HS-27A (cell line): ENCODE measurements at places on chromosomes 6 and 20.

- DNase-seq: no peak
These were observed 29.7 kb downstream of the FYN start for GRCh38 chr6:111843347-111844147.

DNA sequence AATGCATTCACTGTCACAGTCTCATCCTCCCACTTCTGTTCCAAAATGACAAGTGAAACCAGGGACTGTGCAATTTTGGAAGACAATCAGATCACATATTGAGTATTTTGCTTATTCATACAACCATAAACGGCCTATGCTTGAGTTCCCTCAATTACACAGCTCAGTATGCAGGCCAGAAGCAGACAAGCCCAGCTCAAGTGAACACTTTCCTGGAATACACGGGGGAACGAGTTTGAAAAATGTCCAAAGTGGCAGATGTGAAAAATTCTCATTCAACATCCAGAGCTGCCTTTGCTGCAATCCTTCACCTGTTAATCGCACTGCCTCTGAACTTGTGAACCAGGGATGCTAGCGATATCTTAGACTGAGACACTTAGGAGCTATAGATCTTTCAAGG, 190.2 kb downstream of the COL9A1 start:
- no peak for DNase-seq

DNA sequence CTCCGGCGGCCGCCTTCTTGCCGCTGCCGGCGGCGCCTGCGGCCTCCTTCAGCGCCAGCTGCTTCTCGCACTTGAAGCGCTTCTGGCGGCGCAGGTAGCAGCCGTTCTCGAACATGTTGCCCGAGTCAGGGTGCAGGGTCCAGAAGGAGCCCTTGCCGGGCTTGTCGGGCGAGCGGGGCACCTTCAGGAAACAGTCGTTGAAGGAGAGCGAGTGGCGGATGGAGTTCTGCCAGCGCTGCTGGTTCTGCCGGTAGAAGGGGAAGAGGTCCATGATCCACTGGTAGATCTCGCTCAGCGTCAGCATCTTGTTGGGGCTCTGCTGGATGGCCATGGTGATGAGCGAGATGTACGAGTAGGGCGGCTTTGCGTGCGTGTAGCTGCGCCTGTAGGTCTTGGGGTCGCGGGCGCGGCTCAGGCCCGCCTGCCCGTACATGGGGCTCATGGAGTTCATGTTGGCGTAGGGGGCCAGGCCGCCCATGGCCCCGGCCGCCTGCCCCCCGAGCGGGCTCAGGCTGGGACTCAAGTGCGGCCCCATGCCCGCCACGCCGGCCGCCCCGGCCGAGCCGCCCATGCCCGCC, 1.9 kb downstream of the FOXA2 start:
- DNase-seq: no peak

DNA sequence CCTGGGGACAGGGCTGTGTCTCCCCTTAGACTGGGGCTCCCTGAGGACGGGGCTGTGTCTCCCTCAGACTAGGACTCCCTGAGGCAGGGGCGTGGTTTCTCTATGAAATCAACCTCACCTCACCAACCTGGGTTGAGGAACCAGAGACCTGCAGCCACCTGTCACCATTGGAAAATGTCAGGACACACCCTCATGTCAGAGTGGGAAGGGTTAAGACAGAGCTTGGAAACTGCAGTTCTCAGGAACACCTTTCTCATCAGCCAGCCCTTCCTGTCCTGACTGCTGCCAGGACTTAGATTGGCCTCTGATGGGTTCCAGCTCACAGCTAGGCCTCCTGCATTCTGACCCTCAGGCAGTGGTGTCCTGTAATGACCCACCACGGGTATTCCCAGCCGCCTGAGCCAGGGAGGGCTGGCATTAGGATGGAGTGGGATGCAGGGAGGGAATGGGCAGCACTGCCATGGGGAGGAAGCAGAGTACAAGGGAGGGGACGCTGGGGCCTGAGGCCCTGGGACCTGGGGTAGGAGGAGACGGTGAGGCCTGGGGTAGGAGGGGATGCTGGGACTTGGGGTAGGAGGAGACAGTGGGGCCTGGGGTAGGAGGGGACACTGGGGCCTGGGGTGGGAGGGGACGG, 76.3 kb downstream of the MRPL14 start:
- no peak for DNase-seq

DNA sequence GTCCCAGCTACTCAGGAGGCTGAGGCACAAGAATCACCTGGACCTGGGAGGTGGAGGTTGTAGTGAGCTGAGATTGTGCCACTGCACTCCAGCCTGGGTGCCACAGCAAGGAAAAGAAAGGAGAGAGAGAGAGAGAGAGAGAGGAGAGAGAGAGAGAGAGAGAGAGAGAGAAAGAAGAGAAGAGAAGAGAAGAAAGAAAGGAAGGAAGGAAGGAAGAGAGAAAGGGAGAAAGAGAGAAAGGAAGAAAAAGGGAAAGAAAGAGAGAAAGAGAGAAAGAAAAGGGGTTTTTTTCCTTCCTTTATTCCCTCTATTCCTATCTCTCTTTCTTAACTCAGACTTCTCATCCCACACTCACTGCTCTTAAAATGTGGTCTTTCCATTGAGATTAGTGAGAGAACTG, 238.7 kb upstream of the PRDM1 start:
- no peak for DNase-seq

DNA sequence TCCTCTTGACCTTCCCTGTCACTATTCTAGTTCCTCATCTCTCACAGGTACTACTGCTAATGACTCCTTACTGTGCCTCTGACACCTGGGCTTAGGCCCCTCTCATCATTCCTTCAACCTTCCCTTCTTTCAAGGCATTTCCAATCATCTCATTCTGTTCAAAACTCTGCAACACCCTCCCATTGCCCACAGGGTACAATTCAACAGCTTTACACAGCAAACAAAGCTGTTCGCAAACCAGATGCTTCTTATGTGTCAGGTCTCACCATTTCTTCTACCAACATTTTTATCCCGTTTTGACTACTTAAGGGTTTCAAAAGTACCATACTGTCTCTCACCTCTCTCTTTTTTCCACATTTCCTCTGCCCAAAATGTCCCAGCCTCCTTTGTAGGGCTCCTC, 84.4 kb upstream of the ID4 start:
- DNase-seq: no peak

DNA sequence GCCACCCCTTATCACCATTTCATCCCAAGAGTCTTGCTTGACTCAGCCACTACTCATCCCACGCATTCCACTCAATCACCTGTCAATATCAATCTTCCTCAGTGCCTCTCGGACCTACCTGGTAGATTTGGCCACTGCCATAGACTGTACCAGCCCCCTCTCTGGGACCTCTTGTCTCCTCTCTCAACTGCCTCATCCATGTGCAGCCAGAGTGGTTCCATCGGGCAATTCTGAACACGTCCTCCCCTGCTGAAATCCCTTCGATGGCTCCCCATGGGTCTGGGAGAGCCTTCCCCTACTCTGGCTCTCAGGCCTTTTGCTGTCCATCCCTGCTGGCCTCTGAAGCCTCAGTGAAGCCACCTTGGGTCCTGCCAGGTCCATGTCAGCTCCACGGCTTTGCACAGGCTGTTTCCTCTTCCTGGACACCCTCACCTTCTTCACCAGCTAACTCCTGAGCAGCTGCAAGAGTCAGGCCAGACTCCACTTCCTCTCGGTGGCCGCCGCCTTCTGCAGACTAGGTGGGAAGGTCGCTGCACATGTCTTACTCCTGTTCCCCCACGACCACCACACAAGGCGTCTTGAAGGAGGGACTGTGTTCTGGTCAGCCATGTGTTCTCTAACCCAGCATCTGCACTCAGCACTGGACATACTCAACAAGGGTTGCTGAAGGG, 120.4 kb downstream of the TOX2 start:
- no peak for DNase-seq

DNA sequence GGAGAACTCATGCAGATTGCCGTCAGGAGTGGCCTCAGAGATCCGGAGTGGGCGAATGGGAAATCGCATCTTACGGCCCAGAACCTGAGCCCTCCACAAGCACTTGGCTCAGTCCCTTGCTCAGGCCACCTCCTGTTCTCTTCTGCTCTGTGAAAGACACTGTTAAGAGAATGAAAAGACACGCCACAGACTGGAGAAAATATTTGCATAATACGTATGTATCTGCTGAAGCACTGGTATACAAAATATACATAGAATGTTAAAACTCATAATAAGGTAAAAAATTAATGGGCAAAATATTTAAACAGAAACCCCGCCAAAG, 838 bp upstream of the POM121L2 start:
- DNase-seq: no peak

DNA sequence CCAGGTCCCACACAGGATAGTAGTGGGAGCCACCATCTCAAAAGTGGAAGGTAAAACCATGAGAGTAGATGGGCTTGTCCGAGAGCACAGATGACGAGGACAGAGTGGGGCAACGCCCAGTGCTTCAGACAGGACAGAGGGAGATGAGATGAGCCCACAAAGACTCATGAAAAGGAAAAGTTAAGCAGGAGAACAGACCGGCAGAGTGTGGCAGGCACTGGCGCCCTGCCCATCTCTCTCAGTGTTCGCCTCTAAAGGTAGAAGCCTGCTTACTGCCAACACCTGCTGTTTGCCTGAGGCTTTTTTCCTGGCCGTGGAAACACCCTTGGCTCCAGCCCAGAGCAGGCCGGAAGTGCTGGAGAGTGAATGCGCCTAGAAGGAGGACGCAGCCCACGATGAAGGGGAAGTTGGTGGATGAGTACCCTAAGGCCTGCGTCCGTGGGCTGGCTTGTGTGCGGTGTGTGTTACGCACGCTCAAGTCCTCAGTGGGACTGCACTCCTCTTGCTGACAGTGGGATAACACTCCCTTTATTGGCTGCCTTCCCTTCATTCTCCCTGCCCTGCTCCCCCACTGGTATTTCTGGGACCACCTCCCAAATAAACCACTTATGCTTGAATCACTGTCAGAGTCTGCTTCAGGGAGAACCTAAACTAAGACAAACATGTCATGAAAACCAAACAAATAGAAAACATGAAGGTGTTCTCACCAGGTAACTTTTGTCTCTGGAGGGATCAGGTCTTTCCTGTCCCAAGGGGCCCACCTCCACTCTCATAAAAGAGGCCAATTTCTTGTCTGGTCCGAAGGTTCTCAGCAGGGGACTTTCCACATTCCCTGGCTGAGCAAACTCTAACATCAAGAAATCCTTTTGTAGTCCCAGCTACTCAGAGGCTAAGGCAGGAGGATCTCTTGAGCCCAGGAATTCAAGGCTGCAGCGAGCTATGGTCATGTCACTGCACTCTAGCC, 9.1 kb upstream of the FOXP4 start:
- DNase-seq: no peak

- no peak for DNase-seq
These were observed 14.5 kb downstream of the FERMT1 start for GRCh38 chr20:6108330-6108729.

DNA sequence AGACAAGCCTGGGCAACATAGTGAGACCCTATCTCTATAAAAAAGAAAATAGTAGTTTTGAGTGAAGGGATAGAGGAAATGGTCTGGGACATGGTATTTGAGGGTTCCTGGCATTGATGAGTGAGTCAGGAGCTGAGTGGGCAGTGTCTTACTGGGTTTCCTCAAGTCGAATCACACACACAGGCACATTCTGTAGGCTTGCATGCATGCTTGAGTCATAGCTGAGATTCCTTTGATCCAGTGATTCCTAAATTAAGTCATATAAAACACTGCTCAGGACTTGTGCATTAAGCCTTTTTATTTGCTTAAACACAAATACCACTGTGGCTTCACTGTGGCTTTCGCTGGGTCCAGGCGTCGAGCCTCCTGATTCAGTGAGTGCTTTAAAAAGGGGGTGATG, 71.8 kb upstream of the TMEM181 start:
- peak; percentile 88 for DNase-seq

DNA sequence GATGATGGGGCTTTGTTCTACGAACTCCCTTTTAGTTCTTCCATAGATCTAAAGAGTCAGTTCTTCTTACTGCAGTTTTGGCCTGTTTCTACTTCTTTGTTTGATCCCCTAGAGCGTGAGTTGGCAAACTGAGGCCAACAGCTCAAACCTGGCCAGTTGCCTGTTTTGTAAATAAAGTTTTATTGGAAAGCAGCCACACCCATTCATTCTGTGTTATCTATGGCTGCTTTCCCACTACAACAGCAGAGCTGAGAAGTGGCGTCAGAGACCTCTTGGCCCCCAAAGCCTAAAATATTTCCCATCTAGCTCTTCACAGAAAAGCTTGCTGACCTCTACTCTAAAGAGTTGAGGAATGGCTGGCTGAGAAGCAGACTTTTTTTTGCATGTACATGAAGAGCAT, 52.2 kb downstream of the EYA2 start:
- no peak for DNase-seq

DNA sequence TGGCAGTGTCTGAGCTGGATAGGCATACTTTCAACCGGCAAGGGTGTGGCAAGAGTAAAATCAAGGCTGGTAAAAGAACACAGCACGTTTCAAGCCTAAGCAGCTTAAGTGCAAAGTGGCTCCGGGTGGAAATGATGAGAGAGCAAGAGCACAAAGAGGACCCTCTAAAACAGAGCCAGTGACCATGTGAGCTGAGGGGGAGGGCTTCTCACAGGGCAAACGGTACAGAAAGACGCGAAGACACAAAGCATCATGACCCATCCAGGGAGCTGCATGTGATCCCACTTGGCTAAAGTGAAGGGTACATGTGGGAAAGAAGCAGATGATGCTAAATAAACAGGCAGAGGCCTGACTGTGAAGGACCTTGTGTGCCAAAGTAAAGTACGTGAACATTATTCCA, 25.7 kb downstream of the FKBP5 start:
- no peak for DNase-seq

GRCh38 chr6:161068321-161068741, 76.8 kb downstream of the MAP3K4 start:
- no peak for DNase-seq

DNA sequence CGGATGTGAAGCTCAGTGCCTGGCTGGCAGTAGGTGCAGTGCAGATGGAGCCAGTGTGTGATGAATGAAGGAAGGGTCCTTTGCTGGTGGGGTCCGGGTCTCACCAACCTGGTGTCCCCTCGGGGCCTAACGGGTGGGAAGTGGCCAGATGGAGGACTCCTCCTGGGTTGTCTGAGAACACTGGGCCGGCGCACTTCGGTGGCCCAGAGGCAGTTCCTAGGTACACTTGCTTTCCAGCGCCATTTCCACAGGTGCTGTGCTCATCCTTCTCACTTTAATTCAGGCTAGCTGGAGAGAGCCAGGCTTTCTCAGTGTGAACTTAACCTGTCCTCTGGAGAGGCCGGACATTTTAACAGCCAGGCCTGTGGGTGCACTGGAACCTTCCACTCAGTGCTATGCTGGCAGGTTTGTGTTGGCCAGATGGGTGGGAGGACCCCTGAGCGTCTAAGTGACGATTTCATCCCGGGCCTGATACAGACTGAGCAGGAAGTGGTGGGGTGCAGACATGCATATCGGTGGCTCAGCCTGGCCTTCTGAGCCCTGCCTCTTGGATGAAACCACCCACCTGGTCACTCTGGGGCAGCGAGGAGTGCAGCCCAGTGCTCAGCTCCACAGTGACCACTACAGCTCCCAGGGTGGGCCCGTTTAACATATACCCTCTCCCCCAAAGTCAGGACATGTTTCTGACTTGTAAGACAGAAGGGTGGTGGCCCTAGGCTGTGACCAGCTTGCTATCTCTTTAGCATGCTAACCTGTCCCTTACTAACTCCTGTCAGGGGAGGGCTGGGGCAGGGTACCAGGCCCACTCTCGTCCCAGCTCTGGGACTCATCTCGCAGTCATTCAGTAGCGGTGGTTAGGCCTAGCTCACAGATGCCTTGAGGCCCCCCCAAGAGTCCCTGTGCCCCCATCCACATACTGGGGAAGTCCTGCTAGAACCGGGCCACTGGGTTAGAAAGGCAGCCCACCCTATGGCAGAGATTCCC, 8.2 kb upstream of the PYGB start:
- no peak for DNase-seq
